ENCODE measurements at places on chromosomes 11 and 22.

DNA sequence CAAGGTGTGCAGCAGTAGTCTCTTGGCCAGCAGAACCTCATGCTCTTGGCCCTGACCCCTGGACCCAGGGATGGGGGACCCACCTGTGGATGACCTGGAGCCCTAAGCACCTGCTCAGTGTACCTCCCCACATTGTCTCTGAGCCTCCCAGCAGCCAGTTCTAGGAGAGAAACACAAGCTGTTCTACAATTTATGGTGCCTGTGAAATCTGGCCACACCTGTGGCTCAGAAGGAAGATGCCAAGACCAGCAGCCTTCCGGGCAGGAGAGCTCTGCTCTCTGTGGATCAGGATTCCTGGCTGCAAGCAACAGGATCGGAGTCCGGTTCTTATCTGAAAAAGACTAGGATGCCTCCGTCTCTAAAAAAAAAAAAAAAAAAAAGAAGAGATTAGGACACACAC lies 103.6 kb upstream of the ANO1 start:
- DNase-seq = no peak

DNA sequence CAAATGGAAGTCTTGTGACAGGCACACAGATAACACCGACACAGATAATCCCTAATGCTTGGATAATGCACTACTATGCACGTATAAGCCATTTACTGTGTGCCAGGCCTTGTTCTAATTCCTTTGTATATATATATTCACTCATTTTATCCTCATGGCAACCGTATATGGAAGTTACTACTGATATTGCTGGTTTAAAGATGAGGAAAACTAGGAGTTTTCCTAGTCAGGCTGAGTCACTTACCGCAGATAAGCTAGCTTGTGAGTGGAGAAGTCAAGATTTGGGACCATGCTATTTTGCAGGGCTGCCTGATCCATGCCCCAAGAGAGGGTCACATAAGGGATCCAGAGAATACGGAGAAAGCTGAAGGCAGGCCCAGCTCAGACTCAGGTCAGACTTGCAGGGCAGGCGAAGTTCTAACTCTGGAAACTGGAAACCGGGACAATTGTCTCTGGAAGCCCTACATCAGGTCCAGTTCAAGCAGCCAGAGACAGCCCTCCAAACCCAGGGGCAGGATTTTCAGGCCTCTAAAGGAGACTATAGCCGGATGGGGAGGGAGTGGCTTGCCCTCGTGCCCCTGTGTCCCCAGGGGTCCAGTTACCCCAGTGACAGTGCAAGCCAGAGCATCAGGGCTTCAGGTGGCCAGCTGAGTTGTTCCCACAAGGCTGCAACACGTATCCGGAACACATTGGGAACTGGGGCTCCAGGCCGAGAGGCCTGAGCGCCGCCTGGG lies 534.8 kb downstream of the INSC start:
- DNase-seq = no peak

GRCh38 chr22:36510966-36511881 lies 4.4 kb upstream of the FOXRED2 start:
- DNase-seq = no peak

GRCh38 chr11:124831897-124832296 lies 31.7 kb upstream of the MSANTD2 start:
- no peak for DNase-seq

DNA sequence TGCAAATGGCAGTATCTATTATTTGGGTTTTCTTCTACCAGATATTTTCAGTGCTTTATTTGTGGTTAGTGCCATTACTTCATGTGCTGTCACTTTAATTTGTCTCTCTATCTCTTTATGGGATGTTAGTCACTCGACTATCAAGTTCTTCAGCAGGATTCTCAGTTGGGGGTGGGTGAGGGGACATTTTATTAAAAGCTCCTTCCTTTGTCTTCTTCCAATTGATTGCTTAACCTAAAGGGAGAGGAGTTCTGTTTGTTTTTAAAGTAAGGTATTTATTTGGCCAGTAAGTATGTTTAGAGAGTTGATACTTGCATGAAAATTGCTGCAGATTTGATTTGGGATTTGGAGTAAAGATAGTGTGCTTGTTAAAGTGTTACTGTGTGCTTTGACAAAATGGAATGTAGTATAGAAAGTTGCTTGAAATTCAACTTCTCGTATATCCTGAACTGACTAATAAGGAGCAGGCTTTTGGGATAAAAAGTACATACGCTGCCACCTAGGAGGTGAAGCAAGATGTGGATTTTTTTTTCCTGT lies 10.3 kb downstream of the YAP1 start:
- DNase-seq = no peak

DNA sequence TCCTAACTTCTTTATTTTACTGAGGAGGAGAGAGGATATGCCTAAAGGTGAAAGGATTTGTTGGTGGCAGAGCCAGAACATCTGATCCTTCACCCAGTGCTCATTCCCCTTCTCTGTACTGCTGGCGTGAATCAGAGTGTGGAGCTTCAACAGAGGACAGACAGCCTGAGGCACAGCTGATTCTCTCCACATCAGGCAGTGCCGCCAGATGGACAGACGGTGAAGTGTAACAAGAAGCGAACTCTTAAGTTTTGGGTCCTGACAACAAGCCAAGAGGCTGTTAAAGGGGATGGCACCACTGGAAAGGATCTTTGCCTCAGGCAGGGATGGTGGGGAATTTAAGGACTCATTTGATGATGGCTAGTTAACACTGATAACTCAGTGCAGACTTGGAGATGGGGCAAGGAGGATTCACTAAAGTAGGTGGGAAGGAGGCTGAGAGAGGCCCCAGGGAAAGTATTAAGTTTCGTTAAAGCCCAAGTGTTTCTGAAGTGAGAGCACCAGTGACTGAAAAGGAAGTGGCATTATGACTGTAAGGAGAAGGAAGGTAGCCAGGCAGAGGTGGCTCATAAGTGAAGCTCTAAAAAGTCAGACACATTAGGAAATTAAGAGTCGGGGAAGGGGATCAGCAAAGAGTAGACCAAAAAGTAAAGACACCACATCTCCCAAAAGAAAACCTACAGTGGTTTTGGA lies 81.3 kb downstream of the CLPB start:
- no peak for DNase-seq

GRCh38 chr11:66845143-66845875 lies 2.1 kb downstream of the RCE1 start:
- no peak for DNase-seq

DNA sequence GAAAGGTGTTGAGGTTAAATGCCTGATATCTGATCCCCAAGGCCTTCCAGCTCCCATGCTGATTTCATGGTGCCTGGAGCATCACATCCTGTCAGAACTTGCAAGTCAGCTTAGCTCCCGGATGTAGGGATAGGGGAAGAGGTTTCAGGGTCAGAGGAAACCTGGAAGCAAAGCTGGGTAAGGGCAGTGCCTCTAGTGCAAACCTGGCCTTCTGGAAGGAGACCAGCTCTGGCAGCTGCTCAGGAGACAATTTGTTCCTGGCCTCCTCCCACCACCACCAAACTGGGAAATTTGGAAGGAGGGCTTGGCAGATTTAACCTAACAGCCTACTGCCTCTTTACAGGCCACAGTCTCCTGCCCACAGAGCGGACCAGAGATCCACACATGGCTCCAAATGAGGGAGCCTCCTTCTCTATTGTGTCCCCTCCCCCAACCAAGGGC lies 9.2 kb upstream of the TSKU start:
- no peak for DNase-seq

DNA sequence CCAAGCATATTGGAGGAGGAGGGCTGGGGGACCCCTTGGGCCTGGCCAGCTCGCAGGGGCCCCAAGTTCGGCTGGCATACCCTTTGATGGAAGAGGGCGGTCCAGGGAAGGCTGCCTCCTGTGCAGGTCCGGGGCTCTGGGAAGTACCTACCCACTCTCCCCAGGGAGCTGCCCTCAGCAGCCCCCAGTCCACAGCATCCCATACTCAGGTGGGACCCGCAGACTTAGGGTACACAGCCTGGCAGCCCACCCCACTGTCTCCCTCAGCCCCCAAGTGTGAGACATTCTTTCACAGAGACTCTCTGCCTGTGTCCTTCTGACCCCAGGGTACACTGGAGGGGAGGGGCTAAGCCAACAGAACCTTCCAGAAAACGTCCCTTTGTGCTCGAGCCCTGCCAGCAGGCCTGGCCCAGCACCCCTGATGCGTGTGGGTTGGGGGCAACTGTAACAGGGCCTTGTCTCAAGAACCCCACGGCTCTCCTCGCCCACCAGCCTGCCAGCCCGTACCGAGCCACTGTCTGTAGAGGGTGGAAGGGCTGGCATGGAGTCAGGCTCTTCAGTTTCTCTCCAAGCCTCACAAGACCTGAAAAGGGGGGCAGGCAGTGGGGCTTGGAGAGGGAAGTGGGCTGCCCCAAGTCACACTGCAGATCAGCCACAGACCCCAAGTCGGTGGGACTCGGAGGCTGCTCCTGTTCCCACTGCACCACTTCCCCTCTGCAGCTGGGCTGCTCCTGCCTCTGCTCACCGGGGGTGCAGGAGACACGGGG lies 7.0 kb upstream of the TNFRSF13C start:
- DNase-seq = no peak

GRCh38 chr11:126465573-126466188 lies 110.2 kb downstream of the ST3GAL4 start:
- no peak for DNase-seq

GRCh38 chr11:74842967-74843366 lies 94.3 kb downstream of the RNF169 start:
- no peak for DNase-seq

DNA sequence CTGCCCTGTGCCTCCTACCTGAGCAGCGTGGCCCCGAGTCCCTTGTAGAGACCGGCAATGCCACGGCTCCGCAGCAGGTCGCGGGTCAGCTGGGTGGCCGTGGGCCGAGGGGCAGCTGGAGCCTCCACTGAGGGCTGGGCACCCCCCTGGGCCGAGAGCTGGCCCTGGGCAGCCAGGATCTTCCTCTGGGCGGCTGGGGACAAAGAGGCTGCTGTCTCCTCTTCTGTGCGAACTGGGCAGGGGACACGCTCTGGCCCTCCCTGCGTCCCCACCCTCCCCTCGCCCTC lies 2.6 kb upstream of the CEND1 start:
- DNase-seq = no peak

DNA sequence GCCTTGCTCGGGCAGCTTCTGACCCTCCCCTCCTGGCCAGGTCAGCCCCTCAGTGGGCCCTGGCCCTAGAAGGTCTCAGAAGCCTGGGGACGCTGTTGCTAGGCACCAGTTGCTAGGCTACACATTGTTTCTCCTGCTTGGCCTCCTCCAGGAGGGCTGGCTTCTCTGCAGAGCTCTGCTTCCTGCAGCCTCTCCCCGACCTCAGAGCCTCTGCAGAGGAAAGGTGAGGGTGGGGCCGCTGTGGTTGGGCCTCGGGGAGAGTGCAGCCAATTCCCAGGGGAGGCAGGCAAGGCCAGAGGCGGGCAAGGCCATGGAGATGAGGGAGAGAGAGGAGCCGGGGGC lies 27.6 kb upstream of the LRRC10B start:
- peak; percentile 86 for DNase-seq

GRCh38 chr11:19679952-19680828 lies 32.4 kb upstream of the NAV2 start:
- DNase-seq = no peak

Data from D721Med (cell line).